ENCODE measurements at places on chromosomes 4 and X. TPM values are rescaled to one million over a fixed set of nuclear protein-coding genes. Genes with fewer than 3 reads are reported as not detected.

GAGE12E gene
- total RNA-seq, result not detected

CXCL3 gene
- 153 TPM for total RNA-seq

ZNF157 gene
- total RNA-seq, result not detected

EPGN gene
- total RNA-seq, result 0.40 TPM

SPANXC gene
- total RNA-seq, result not detected

SPATA18 gene
- total RNA-seq, result not detected

TLR8 gene
- not detected for total RNA-seq

CSN1S1 gene
- not detected for total RNA-seq

HS3ST1 gene
- total RNA-seq, result 80.8 TPM

BEX2 gene
- total RNA-seq, result 2.5 TPM

GRCh38 chr4:81003597-81004111 lies 26.9 kb upstream of the BMP3 start:
- DNase-seq, result no peak
- no peak overlapping the region for H3K4me3 ChIP-seq
- no peaks in the 10 kb centered on the region for H3K27me3 ChIP-seq
- no peak overlapping the region for H3K27ac ChIP-seq

DNA sequence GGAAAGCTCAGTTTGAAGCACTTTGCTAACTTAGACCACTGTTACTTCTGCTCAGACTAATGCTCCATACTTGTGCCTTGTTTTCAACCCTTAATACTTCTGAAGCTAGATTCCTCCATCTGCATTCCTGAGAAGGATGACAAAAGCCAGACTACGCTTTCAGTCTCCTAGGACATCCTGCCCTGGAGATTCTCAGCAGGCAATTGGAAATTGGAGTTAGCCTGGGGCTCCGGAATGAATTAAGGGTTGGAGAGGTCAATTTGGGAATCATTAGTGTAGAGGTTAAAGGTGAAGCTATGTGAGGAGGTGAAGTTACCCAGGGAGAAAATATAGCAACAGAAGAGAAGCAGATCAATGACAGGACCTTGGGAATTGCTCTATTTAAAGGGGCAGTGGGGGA lies 215.9 kb upstream of the MBNL3 start:
- H3K4me3 ChIP-seq, result no peak overlapping the region
- H3K27me3 ChIP-seq, result no peaks in the 10 kb centered on the region
- H3K36me3 ChIP-seq, result no peaks in the 10 kb centered on the region
- H3K4me1 ChIP-seq, result no peaks in the 10 kb centered on the region
- no peak overlapping the region for H3K27ac ChIP-seq

- no peak for DNase-seq
- no peaks in the 10 kb centered on the region for H3K4me1 ChIP-seq
- no peak overlapping the region for H3K27ac ChIP-seq
- H3K36me3 ChIP-seq, result no peaks in the 10 kb centered on the region
Observed at GRCh38 chrX:56800307-56800706, 71.3 kb downstream of the NBDY start.

DNA sequence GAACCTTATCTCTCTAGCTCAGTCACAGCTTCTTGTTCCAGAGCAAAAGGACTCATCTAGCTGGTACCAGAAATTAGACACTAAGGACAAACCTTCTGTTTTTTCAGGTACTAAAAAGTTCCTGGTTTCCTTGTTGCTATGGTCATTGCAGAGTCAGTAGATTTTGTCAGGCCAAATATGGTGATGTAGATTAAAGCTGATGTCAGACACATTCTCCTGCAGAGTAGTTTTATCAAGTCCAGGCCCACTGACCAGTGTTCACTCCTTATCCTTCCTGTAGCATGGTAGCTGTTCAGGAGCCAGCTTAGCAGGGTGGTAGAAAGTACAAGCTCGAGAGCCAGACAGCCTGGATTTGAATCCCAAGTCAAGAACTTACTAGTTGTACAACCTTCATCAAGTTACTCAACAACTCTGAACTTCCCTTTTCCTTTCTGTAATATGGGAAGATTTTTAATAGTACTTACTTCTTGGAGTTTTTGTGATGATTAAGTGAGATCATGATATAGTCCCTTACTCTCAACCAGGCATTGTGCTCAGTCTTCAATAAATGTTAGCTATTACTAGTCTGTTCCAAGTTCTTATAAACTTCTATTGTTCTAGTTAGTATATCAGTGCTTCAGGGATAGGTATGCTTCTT lies 17.9 kb downstream of the OCRL start:
- no peak overlapping the region for H3K27ac ChIP-seq
- no peak for DNase-seq
- no peaks in the 10 kb centered on the region for H3K4me1 ChIP-seq
- no peak overlapping the region for H3K4me3 ChIP-seq
- no peaks in the 10 kb centered on the region for H3K36me3 ChIP-seq

GRCh38 chrX:9352694-9353411 lies 112.0 kb upstream of the TBL1X start:
- peaks cover 8% of the 10 kb centered on the region for H3K36me3 ChIP-seq
- peak overlapping the region; percentile 93 for H3K27ac ChIP-seq
- DNase-seq, result no peak
- peaks cover 29% of the 10 kb centered on the region for H3K4me1 ChIP-seq
- H3K4me3 ChIP-seq, result peak overlapping the region; percentile 15
- H3K27me3 ChIP-seq, result no peaks in the 10 kb centered on the region

- H3K36me3 ChIP-seq, result peaks cover 5% of the 10 kb centered on the region
- H3K27ac ChIP-seq, result no peak overlapping the region
- DNase-seq, result no peak
- no peaks in the 10 kb centered on the region for H3K4me1 ChIP-seq
- H3K4me3 ChIP-seq, result no peak overlapping the region
Observed at GRCh38 chr4:25128671-25129070, 31.6 kb downstream of the SEPSECS start.

- peak; percentile 14 for DNase-seq
- no peaks in the 10 kb centered on the region for H3K4me1 ChIP-seq
- no peaks in the 10 kb centered on the region for H3K27me3 ChIP-seq
- no peaks in the 10 kb centered on the region for H3K36me3 ChIP-seq
Observed at GRCh38 chr4:159191989-159192388, 89.1 kb downstream of the RAPGEF2 start.

GRCh38 chr4:114527170-114527569 lies 71.4 kb upstream of the UGT8 start:
- H3K4me3 ChIP-seq, result no peak overlapping the region
- no peaks in the 10 kb centered on the region for H3K36me3 ChIP-seq
- no peaks in the 10 kb centered on the region for H3K4me1 ChIP-seq
- H3K27ac ChIP-seq, result no peak overlapping the region
- no peak for DNase-seq

GRCh38 chrX:69505772-69506616 lies 1.9 kb downstream of the NALF2 start:
- no peaks in the 10 kb centered on the region for H3K27me3 ChIP-seq
- H3K36me3 ChIP-seq, result peaks cover 22% of the 10 kb centered on the region
- peak overlapping the region; percentile 92 for H3K4me3 ChIP-seq
- H3K27ac ChIP-seq, result no peak overlapping the region
- DNase-seq, result no peak

DNA sequence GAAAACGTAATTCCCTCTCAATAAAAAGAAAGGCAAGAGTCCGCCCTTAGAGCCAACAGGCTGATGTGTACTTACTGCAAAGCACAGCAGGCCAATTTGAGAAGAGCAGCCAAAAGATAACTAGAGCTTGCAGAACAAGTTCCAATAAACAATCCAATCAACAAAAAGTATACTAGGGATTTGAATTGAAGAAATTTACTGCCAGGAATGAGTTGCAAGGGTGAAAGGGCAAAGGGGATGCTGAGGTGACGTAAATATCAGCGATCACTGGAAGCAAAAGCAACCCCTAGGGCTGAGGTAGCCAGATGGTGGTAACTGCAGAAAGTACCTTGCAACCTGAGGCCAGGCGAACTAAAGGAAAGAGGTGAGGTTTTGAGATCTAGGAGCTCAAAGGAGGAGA lies 152.1 kb upstream of the TENM3 start:
- H3K4me1 ChIP-seq, result no peaks in the 10 kb centered on the region
- H3K27me3 ChIP-seq, result no peaks in the 10 kb centered on the region
- no peak overlapping the region for H3K4me3 ChIP-seq
- H3K36me3 ChIP-seq, result no peaks in the 10 kb centered on the region

GRCh38 chr4:77432717-77433417 lies 172.8 kb upstream of the CXCL13 start:
- no peak overlapping the region for H3K27ac ChIP-seq
- DNase-seq, result no peak
- H3K36me3 ChIP-seq, result no peaks in the 10 kb centered on the region
- H3K4me1 ChIP-seq, result no peaks in the 10 kb centered on the region

DNA sequence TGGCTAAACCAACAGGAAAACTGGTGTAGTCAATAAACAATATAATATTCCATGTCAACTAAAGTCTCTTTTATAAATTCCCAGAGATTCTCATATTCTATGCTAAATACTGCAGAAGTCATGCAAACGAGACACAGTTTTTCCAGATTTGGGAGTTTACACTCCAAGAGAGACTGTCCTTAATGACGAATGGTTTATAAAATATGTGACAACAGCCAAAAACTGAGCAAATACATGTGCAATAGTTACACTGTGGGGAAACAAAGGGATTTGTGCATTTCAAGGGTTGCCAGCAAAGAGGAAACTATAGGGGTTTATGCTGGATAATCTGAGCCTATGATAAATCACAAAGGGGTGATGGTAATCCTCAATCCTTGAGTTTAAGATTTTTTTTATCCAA lies 75.7 kb downstream of the GPC4 start:
- DNase-seq, result no peak
- H3K4me3 ChIP-seq, result no peak overlapping the region
- H3K27ac ChIP-seq, result no peak overlapping the region
- H3K27me3 ChIP-seq, result no peaks in the 10 kb centered on the region
- no peaks in the 10 kb centered on the region for H3K36me3 ChIP-seq

DNA sequence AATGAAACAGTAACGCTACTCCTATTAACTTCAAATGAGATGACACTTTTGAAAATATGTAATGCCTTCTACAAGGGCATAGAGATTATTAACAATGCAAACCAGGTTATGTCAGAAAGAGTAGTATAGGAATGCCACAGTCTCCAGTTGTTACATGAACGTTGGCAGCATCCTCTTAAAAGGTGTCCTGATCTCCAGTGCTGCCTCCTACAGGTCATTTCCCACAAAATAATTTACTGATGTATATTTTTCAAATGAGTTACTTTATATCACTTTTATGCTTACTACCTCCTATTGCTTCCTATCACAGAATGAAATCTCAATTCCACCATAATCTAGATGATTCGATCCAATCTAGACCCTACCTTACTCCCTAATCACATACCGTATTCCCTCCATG lies 195.2 kb upstream of the EPHA5 start:
- H3K4me1 ChIP-seq, result no peaks in the 10 kb centered on the region
- peak; percentile 1 for DNase-seq
- H3K36me3 ChIP-seq, result no peaks in the 10 kb centered on the region

DNA sequence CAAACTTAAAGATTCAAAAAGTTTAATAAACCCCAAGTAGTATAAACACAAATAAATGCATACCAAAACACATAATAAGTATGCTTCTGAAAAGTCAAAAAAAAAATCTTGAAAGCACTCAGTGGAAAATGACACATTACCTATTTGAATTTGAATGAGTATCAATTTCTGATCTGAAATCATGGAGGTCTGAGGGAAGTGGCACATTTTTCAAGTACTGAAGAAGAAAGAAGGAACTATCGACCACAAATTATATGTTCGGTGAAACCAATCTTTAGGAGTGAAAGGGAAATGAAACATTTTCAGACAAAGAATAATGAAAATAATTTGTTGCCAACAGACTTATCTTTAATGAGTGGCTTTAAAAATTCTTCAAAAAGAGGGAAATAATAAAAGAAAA lies 12.1 kb upstream of the F9 start:
- H3K36me3 ChIP-seq, result no peaks in the 10 kb centered on the region
- H3K4me3 ChIP-seq, result no peak overlapping the region
- DNase-seq, result no peak
- H3K4me1 ChIP-seq, result no peaks in the 10 kb centered on the region
- no peak overlapping the region for H3K27ac ChIP-seq
- no peaks in the 10 kb centered on the region for H3K27me3 ChIP-seq

- H3K27ac ChIP-seq, result no peak overlapping the region
- H3K4me3 ChIP-seq, result no peak overlapping the region
- no peaks in the 10 kb centered on the region for H3K36me3 ChIP-seq
- H3K27me3 ChIP-seq, result no peaks in the 10 kb centered on the region
Observed at GRCh38 chr4:148515248-148515647, 73.0 kb upstream of the NR3C2 start.

GRCh38 chrX:136755411-136755810 lies 25.3 kb downstream of the ARHGEF6 start:
- no peak overlapping the region for H3K27ac ChIP-seq
- no peaks in the 10 kb centered on the region for H3K36me3 ChIP-seq
- H3K4me1 ChIP-seq, result no peaks in the 10 kb centered on the region
- H3K27me3 ChIP-seq, result no peaks in the 10 kb centered on the region

- peaks cover 1% of the 10 kb centered on the region for H3K36me3 ChIP-seq
- H3K4me3 ChIP-seq, result no peak overlapping the region
- peaks cover 23% of the 10 kb centered on the region for H3K4me1 ChIP-seq
- no peaks in the 10 kb centered on the region for H3K27me3 ChIP-seq
- no peak for DNase-seq
Observed at GRCh38 chr4:25437926-25438325, 60.9 kb downstream of the ANAPC4 start.

- no peaks in the 10 kb centered on the region for H3K36me3 ChIP-seq
- no peak for DNase-seq
- H3K27me3 ChIP-seq, result no peaks in the 10 kb centered on the region
- no peak overlapping the region for H3K4me3 ChIP-seq
Observed at GRCh38 chr4:168453146-168453545, 27.1 kb downstream of the DDX60L start.
